CD4-positive, alpha-beta T cell treated with Interleukin-17A for 1 hour (primary cell): ENCODE measurements at places on chromosomes 7 and 10.

DNA sequence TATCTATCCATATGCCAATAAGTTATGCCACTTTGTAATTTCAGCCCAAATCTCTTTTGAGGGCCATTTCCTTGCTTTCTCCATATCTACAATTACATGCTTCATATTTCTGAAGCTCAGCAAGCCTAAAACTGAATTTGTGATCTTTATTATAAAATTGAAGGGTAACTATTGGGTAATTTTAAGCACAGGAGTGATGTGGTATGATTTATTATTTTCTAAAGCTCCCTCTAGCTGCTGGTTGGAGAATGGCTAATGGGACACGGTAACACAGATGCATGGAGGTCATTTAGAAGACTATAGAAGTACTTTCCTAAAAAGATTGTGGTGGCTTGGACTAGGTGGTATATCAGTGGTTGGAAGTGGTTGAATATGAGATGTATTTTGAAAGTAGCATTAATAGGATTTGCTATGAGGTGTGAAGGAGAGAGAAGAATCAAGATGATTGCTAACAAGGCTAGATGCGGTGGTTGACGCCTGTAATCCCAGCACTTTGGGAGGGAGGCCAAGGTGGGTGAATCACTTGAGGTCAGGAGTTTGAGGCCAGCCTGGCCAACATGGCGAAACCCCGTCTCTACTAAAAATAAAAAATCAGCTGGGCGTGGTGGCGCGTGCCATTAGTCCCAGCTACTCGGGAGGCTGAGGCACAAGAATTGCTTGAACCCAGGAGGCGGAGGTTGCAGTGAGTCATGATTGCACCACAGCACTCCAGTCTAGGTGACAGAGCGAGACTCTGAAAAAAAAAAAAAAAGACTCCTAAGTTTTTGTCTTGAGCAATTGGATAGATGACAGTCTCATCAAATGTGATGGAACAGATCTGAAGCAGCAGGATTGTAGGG, 13.9 kb downstream of the KLHDC10 start:
- DNase-seq, result peak; percentile 28

DNA sequence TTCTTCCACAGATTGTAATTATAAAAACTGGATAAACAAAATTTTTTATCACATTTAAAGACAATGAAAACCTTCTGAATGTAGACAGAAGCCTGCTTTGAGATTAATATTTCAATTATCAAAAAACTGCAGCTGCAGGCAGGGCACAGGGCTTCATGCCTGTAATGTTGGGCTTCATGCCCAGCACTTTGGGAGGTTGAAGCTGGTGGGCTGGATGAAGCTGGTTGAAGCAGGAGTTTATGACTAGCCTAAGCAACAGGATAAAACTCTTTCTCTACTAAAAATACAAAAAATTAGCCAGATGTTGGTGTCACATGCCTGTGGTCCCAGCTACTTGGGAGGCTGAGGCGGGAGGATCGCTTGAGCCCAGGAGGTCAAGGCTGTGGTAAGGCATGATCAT, 41.2 kb downstream of the PDZD8 start:
- no peak for DNase-seq

DNA sequence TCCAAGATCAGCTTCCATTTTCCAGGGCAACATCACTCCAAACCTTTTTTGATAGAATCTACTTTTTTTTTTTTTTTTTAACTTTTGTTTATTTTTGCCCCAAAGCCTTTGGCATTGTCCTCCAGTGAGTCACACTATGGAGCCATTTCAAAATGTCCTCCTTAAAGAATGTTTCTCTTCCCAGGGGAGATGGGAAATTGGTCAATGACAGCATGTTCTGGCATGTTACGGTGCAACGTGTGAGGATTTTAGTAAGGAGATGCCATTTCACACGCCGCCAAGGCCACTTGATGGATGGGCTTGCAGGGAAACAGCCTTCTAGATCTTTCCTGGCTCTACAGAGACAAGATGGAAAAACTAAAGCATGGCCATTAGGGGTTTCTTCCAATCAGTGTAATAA, 30.7 kb upstream of the TRIL start:
- DNase-seq, result no peak

DNA sequence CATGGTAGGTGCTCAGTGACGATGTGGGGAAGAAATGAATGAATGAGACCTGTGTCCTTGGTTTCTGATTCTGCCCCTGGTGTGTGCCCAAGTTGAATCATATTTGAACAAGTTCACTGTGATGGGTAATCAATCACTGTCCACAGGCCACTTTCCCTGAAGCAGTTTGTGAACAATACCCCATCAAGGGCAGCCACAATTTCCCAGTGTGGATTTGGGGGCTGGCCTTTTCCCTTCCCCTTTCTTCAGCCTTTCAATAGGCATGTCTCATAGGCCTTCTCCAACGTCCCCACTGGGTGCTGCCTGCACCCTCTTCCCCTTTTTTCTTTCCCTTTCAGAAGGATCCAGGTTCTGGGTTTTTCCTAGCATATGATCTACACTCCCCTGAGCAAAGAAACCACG, 64.7 kb downstream of the CREB5 start:
- no peak for DNase-seq

- no peak for DNase-seq
Observed at GRCh38 chr7:45064047-45064725, 24.6 kb downstream of the NACAD start.

DNA sequence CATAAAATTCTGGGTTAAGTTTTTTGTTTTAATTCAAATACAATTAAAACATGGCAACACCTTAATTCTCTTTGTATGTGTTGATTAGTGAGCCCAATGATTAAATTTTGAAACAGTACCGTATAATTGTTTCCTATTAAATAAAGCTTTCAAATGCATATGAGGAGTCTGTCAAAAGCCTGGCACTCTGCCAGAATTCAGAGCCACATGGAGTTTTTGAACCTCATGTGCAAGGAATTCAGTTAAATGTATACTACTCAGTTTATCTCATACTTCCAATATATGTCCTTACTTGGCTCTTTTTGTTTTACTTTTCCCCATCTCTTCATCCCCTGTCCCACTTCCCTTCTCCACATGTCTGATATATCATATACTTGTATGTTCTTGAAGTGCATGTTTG, 165.6 kb upstream of the FAM3C start:
- no peak for DNase-seq

DNA sequence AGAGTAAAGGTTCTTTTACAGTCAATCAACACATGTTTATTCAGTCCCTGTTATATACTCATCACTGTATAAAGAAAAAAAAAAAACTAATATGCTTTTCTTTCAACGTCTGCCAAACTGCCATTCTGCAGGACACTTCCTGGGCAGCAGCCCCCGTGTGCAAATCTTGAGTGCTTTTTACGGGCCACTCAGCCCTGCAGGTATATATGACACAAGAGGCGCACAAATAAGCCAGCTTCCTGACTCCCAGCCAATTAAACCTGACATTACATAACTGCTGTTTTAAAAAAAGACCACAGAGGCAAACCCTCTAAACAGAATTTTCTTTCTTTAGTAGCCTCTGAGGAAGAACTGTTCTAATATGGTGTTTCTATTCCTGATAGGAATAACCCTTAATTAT, 263.0 kb upstream of the NEBL start:
- no peak for DNase-seq

DNA sequence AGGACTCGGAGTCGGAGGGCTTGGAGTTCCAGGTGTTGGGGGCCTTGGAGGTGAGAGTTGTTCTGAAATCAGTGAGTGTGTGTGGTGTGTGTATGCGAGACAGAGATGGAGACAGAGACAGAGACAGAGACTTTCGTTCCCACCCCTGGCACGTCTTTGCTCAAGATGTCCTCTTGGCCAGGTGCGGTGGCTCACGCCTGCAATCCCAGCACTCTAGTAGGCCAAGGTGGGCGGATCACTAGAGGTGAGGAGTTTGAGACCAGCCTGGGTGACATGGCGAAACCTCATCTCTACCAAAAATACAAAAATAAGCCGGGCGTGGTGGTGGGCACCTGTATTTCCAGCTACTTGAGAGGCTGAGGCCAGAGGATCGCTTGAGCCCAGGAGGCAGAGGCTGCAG, 20.0 kb upstream of the LIMK1 start:
- no peak for DNase-seq

GRCh38 chr7:44965937-44966730, 12.7 kb downstream of the MYO1G start:
- no peak for DNase-seq

DNA sequence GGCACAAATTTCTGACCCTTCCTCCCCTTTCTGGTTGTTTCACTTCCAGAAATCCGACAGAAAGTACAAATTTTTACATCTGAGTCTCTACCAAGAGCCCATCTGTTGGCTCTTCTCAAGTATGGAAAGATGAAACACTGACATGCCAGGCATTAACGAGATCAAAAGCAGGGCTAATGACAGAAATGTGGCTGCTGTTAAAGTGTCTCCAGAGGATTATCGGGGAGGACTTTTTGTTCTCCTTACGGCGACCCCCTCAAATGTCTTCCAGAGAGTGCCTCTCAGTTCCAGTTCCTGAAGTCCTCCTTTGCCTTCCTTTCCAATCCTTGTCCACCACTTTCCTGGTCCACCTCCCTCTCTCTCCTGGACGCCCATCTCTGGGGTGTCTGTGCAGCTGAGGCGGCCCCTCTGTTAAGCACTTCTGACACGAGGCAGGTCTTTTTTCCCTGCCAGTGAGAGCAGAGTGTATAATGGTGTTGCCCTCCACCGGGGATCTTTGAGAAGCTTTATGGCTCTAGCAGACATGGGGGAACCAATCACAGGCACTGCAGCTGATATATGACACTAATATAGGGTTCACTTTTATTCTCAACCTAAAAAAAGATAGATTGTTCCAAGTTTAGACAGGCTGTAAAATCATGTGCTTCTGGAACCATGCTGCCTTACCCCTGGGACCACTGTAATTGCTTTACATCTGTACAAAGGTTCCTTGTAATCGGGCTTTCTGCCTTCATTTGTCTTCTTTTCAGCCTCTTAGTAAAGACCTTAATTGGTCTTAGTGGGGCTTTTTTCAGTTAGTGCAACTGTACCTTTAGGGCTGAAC, 757.1 kb downstream of the AUTS2 start:
- no peak for DNase-seq

GRCh38 chr7:19368491-19368925, 223.3 kb upstream of the FERD3L start:
- no peak for DNase-seq

- DNase-seq, result no peak
Observed at GRCh38 chr7:141685285-141686023, 16.5 kb downstream of the DENND11 start.

- no peak for DNase-seq
Observed at GRCh38 chr7:75814407-75814947, 871 bp upstream of the CCL24 start.

- no peak for DNase-seq
Observed at GRCh38 chr7:106968160-106968559, 76.3 kb upstream of the PRKAR2B start.

DNA sequence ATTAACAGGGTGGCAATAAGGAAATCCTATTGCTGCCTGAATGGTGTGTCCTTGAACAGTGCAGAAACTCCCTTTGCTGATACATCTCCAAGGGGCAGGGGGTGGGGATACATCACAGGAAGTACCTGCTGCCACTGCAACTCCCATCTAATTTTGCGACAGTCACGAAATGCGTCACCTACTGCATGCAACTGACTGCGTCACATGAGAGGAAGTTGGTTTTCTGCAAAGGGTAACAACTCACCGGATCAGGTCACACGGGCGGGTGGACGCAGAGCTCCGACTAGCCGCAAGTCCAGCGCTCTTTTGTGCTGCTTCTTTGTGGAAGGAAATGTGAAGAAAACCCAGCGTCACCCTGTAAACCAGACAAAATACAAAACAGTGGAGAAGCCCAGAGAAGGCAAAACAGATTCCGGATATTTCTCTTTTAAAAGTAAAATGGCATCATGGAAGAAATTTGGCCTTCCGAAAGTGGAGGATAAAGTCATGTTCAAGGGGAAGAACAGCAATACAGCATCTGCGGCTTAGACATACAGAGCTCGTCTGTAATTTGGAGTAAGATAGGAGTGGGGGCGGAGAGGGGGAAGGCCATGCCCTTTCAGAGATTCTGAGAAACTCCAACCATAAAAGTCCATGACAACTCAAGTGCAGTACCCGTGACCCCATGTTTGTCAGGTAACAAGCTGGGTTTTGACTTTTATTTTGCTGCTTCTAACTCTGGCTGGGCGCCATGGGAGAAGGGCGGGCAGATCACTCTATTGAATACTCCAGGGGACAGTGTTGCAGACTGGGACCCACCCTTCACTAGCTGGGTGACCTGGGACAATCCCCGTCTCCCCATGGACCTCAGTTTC, 32.3 kb upstream of the PLEKHS1 start:
- DNase-seq, result no peak

GRCh38 chr10:4944841-4945240, 18.4 kb upstream of the AKR1C1 start:
- DNase-seq, result no peak

DNA sequence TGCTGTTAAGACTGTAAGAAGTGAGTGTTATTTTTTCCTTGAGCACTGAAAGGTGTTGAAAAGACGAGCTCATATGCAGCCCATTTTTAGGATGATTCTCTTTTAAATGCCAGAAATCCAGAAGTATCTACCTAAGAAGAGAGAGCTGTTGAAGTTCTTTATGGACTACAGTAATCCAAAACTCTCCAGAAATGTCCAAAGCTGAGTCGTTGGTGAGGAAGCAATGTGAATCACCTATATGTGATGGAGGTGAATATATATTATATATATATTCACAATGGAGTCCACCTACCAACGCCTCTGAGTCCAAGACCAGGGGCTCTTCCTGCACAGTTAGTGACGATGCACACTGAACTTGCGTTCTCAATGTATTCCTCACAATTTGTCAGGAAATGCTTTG, 252.7 kb upstream of the PITRM1 start:
- DNase-seq, result no peak

DNA sequence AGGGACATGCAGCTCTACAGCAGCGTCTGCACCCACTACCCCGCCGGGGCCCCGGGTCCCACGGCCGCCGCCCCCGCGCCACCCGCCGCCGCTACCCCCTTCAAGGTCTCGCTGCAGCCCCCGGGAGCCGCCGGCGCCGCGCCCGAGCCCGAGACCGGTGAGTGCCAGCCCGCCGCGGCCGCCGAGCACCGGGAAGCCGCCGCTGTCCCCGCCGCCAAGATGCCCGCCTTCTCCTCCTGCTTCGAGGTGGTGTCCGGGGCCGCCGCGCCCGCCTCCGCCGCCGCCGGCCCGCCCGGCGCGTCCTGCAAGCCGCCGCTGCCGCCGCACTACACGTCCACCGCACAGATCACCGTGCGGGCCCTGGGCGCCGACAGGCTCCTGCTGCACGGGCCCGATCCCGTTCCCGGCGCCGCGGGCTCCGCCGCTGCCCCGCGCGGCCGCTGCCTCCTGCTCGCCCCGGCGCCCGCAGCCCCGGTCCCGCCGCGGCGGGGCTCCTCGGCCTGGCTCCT, 631 bp downstream of the OTUD1 start:
- no peak for DNase-seq

GRCh38 chr7:11458736-11459483, 373.1 kb downstream of the THSD7A start:
- DNase-seq, result no peak

GRCh38 chr10:66680886-66681285, 244.9 kb upstream of the LRRTM3 start:
- DNase-seq, result no peak

DNA sequence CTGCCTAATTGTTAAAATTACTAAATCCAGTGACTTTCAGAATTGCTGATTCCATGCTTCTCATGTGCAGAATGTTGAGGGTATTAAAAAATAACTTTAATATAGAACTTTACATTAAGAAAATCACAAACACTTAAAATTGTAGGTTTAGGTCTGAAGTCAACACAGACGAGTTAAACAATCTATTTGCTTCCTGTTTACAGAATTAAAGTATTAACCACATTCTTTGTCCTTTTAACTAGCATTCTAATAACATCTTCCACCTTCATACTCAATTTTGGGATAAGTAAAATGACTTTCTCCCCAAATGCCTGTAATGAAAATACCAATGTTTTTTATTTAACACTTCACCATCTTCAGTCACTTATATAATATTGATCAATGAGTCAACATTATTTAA, 2.2 kb downstream of the ITGB1 start:
- no peak for DNase-seq
